EH (cell line): ENCODE measurements at places on chromosomes 1 and 21.

GRCh38 chr1:114227059-114227458, 73.4 kb upstream of the SYT6 start:
- no peak for DNase-seq

- no peak for DNase-seq
These were observed 60.8 kb downstream of the ELK4 start for GRCh38 chr1:205570796-205571537.

DNA sequence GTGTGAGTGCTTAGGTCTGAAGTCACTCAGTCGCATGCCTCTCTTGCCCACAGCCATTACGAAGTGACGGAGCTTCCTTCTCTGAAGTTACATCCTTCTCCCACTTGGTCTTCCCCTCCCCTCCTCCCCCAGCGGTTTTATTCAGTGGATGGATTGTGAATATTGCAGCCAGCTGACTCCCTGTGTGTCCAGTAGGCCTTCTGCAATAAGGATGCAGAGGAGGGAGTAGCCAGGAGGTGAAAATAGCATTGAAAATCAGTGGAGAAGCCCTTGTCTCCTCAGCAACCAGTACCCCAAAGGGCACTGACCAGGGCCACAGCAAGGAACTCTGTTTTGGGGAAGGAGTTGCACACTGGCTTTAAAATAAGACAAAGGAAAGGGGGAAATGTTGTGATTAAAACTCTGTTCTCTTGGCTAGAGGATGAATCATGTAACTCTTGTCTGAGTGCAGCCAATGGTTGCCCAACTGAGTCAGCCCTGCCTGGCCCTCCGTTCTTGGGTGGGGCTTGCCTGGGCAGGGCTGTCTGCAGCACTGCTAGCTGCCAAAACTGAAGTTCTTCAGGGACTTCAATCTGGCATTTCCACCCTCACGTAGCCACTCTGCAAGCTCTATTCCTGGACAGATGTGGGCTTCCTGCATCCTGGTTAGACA, 4.3 kb downstream of the S100A10 start:
- DNase-seq: peak; percentile 89

- no peak for DNase-seq
These were observed 61.7 kb downstream of the ERICH3 start for GRCh38 chr1:74611887-74612286.

GRCh38 chr1:153945131-153945794, 1.3 kb downstream of the DENND4B start:
- peak; percentile 34 for DNase-seq

GRCh38 chr1:199161766-199162303, 523.0 kb downstream of the PTPRC start:
- no peak for DNase-seq

DNA sequence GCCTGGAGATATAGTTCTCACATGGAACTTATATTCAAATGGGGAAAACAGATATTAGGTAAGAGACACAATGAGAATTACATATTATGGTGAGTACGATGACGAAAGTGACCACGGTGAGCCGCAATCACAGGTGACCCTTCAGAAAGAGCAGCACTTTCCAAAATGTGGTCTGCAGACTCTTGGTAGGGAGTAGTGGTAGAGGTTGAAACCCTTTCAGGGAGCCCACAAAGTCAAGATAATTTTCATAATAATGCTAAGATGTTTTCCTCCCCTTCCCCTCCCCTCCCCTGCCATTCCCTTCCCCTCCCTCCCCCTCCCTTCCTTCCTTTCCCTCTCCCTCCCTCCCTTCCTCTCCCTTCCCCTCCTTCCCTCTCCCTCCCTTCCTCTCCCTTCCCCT, 83.5 kb upstream of the AKT3 start:
- DNase-seq: no peak

DNA sequence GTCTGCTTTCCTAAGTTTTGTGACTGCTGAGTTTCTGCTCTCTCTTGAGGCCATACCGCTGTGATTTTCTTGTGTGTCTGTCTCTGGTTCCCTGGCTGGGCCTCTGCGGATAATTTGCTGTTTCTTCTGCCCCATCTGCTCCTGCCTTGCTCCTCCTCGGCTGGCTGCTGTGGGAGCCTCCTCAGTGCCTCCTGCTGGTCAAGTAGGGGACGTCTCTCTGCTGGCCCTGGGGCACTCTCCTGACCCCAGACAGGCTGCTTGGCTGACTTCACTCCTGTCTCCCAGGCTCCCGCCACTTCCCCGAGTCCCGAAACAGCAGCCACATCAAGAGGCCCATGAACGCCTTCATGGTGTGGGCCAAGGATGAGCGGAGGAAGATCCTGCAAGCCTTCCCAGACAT, 28.5 kb downstream of the ETNK2 start:
- DNase-seq: no peak

DNA sequence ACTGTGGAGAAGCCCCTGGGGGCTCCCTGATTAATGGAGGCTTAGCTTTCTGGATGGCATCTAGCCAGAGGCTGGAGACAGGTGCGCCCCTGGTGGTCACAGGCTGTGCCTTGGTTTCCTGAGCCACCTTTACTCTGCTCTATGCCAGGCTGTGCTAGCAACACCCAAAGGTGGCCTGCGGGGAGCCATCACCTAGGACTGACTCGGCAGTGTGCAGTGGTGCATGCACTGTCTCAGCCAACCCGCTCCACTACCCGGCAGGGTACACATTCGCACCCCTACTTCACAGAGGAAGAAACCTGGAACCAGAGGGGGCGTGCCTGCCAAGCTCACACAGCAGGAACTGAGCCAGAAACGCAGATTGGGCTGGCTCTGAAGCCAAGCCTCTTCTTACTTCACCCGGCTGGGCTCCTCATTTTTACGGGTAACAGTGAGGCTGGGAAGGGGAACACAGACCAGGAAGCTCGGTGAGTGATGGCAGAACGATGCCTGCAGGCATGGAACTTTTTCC, 24.8 kb downstream of the PCSK9 start:
- DNase-seq: peak; percentile 67

GRCh38 chr1:167599957-167600581, 30.0 kb upstream of the RCSD1 start:
- peak; percentile 55 for DNase-seq

DNA sequence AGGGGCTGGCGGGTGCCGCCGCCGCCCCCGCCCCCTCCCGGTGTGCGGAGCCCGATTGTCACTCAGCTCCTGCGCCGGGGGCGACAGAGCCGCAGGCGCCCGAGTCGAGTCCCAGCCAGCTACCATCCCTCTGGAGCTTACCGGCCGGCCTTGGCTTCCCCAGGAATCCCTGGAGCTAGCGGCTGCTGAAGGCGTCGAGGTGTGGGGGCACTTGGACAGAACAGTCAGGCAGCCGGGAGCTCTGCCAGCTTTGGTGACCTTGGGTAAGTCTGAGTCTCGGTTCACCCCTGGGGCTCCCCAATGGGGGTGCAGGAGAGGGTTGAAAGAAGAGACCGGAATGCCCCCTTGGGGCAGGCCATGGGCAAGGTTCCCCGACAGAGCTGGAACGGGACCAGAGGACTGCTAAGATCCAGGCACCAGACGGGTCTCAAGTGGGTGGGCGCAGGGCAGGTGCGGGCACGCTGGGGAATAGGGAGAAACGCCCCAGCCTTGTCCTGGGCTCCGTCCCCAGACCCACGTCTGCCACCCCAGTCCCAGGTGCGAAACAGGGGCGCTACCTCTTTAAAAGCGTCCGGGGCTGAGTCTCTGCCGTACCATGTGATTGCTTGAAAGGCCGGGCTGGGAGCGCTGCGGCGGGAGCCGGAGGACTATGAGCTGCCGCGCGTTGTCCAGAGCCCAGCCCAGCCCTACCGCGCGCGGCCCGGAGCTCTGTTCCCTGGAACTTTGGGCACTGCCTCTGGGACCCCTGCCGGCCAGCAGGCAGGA, at the start of gene ADORA1:
Gene ADORA1 (plus strand): TSS at position 61 of the 765 bp plus-strand sequence. CDS start 1,116 bp downstream, outside the sequence.
- DNase-seq: peak; percentile 73

DNA sequence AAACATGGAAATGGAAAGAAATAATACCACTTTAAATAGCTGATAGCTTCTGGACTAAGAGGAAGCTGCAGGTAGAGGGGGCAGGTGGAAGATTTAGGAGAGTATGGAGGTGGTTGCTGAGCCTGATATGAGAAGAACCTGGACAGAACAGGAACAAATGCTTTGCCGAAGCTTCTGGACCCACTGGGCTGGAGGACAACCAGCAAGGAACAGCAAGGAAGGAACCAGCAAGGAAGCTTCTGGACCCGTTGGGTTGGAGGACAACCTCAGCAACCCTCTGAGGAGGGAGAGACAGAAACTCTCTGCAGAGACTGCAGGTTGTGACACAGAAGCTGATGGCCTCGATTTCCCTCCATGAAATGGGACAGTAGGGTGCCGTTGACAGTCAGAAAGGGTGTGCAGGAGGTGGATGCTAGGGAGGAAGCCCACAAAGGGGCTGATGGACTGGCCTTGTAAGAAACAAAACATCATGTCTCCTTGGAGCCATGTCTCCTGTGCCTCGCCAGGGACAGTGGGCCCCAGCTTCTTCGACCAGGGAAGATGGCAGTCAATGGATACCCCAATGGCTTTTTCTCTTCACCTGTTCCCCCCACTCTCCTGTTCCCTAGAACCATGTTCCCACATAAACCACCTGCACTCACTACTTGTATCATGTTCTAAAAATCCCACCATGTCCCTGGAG, 8.3 kb upstream of the WNT3A start:
- no peak for DNase-seq

GRCh38 chr1:31651089-31651420, 6.4 kb upstream of the PEF1 start:
- DNase-seq: peak; percentile 17

- DNase-seq: no peak
These were observed 57.9 kb upstream of the PRKACB start for GRCh38 chr1:84086189-84086588.

GRCh38 chr1:95281781-95282517, 47.9 kb downstream of the RWDD3 start:
- DNase-seq: no peak

GRCh38 chr1:199399996-199400724, 627.4 kb upstream of the NR5A2 start:
- DNase-seq: no peak

GRCh38 chr1:244335456-244335855, 116.3 kb downstream of the ADSS2 start:
- no peak for DNase-seq

GRCh38 chr1:76430531-76430930, 356.0 kb downstream of the ST6GALNAC3 start:
- DNase-seq: no peak

- peak; percentile 60 for DNase-seq
These were observed 653.9 kb upstream of the CAMK1G start for GRCh38 chr1:208929575-208929974.

DNA sequence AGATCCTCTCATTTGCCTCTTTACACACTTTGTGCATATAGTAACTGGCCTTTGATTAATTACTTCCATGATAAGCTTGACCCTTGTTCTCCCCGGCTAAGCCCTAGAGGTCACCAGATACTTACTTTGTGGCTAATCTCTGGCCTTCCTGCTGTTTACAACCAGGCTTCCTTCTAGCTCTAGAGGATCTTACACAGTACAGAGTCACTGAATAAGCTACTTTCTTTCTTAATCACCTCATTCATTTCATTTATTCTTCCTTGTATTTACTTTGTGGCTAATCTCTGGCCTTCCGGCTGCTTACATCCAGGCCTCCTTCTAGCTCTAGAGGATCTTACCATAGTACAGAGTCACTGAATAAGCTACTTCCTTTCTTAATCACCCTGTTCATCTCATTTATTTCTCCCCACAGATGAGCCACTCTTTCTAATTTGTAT, 144.3 kb upstream of the C1orf21 start:
- peak; percentile 71 for DNase-seq

- DNase-seq: no peak
These were observed 91.6 kb downstream of the NTNG1 start for GRCh38 chr1:107232426-107232825.

DNA sequence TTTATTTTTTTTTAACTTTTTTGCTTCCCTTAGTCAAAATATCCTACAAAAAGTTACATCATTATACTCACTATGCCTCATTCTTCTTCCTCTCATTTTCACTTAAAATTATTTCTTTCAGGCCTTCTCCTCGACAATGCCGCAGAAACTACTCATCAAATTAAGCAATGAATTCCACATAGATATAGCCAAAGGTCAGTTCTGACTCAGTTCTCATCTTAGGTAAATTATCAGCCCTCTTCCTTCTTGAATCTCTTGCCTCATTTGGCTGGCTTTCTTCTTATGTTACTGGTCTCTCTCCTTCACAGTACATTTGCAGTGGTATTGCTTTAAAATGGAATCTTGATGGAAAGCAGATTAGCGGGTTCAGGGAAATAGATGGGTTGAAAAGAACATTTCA, 260.7 kb upstream of the BRINP3 start:
- DNase-seq: no peak
